ENCODE measurements at places on chromosomes 2 and 18.

GRCh38 chr2:116510117-116510671 lies 1304.3 kb upstream of the DDX18 start:
- DNase-seq, result no peak

DNA sequence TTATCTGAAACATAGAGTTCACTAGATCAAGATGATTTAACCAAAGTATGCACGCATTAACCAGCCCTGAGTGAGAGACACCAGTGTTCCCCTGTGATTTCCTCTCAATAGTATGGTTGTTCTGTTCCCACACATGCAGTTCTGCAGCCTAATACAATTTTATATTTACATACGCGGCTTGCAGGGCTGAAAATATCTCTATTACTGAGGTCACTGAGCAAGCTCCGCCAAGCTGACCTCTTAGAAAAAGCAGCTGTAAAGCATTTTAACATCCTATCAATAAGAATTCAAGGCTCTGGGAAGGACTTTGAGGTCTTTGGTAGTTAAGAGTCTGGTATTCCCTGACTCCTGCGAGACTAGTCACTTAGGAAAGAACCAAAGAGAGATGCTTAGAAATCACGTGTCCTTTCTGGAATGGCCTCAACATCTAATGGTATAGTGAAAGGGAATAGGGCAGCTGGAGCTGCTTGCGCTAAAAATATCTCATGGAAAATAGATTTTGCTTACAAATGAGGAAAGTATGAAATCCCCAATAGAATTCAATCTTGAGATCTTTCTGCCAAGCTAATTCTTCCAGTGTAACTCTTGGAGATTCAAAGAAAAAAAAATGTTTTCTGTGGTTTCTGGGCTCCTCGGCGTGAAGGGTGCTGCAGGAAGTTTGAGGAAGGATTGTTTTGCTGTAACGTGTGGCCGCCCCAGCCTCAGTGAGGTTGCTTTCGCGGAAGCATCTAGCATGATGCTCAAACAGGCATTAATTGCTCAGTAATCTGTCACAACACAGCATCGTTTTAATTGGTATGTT lies 59.2 kb downstream of the DOCK10 start:
- DNase-seq, result peak; percentile 38

- no peak for DNase-seq
Observed at GRCh38 chr2:100290718-100291151, 31.6 kb downstream of the LONRF2 start.

- no peak for DNase-seq
Observed at GRCh38 chr2:217418090-217418489, 558.2 kb upstream of the TNP1 start.

DNA sequence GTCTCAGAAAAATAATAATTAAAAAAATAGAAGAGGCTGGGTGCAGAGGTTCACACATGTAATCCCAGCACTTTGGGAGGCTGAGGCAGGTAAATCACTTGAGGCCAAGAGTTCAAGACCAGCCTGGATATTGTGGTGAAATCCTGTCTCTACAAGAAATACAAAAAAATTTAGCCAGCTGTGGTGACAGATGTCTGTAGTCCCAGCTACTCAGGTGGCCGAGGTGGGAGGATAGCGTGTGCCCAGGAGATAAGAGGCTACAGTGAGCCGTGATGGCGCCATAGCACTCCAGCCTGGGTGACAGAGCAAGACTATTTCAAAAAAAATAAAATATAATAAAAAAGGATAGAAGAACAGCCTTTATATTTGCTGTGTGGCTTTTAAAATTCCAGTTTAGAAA lies 35.9 kb downstream of the SMC6 start:
- DNase-seq, result no peak

DNA sequence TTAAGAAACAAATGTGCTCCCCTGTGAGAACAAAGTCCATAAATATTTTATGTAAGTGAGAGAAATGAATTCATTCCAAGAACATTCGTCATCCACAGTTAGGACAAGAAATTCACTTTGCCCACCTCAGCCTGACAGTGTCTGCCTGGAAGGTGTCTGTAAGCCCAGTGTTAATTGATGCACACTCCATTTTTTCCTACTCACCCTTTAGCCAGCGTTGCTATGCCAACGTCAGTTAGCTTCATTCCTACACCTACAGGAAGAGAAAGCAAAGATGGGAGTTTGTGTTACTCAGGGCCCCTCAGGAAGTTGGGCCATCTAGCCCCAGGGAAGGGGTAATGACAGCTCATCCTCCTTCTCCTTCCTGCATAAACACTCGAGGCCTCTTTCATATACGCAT lies 131.0 kb downstream of the ALPK2 start:
- no peak for DNase-seq

DNA sequence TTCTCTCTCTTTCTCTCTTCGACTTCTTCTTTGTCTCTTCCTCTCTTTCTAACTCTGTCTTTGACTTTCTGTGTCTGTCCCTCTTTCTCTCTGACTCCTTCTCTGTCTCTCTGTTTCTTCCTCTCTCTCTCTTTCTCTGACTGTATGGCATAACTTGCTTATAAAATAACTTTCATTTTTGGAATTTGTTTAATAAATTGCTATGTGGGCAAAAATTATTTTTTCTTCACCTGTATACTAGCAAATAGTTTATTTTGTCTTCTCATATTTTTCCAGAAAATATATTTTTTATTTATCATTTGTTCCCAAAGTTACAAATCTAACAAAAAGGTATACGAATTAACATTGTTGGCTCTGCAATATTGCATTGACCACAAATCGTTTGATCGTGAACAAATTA lies 305.7 kb upstream of the FAM98A start:
- no peak for DNase-seq

- DNase-seq, result no peak
Observed at GRCh38 chr2:213315168-213315876, 31.1 kb downstream of the SPAG16 start.

GRCh38 chr2:60502144-60502543 lies 51.3 kb downstream of the BCL11A start:
- DNase-seq, result no peak

GRCh38 chr2:172556284-172557033 lies 569 bp downstream of the PDK1 start:
- no peak for DNase-seq

DNA sequence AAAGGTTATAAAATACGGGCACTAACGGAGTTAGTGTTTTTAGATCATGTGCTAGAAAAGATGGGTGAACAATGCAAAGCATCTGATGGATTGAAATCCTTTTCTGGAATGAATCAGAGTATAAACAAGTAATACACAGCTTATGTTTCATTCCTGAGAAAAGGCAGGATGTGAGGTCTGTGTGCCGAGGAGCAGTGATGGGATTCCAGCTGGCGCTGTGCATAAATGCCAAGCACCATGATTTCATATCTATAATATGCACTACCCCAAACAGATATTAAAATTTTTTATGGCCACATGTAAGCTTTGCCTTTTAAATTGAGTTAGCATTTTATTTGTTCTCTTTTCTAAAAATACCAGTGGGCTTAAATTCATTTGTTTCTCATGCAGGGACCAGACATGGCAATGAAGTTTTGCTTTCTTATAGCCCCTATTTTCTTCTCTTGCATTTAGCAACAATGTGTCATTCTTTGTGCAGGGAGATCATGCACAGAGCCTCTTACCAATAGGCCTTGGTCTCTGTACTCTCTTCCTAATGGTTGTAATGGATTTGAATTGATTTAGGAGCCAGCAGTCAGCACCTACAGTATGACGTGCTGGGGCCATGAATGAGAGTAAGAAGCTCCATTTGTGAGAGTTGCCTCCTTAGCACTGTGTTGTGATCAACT lies 323.9 kb downstream of the SLC8A1 start:
- no peak for DNase-seq

DNA sequence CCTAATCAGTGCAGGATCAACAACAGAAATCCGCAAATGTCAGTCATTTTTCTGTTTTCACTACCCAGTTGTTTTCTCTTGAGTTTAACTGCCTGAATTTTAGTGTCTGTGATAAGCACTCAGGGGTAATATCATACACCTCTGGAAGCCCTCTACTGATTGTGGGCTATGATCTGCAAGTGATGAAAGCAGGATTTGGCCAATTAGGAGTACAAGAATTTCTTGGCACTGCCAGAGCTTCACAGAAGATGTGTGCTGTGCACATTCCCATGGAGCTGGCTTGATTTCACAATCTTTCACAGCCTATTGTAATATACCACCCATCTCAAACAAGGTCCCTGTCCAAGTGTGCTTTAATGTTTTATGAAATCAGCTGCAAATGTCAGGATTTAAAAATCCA lies 27.3 kb upstream of the TDRD15 start:
- no peak for DNase-seq

- DNase-seq, result no peak
Observed at GRCh38 chr18:14922965-14923565, 175.1 kb downstream of the ANKRD30B start.
